ENCODE measurements at places on chromosomes 7 and 10. TPM values are rescaled to one million over a fixed set of nuclear protein-coding genes. Genes with fewer than 3 reads are reported as not detected.

NPSR1 gene
- not detected for total RNA-seq

DNA sequence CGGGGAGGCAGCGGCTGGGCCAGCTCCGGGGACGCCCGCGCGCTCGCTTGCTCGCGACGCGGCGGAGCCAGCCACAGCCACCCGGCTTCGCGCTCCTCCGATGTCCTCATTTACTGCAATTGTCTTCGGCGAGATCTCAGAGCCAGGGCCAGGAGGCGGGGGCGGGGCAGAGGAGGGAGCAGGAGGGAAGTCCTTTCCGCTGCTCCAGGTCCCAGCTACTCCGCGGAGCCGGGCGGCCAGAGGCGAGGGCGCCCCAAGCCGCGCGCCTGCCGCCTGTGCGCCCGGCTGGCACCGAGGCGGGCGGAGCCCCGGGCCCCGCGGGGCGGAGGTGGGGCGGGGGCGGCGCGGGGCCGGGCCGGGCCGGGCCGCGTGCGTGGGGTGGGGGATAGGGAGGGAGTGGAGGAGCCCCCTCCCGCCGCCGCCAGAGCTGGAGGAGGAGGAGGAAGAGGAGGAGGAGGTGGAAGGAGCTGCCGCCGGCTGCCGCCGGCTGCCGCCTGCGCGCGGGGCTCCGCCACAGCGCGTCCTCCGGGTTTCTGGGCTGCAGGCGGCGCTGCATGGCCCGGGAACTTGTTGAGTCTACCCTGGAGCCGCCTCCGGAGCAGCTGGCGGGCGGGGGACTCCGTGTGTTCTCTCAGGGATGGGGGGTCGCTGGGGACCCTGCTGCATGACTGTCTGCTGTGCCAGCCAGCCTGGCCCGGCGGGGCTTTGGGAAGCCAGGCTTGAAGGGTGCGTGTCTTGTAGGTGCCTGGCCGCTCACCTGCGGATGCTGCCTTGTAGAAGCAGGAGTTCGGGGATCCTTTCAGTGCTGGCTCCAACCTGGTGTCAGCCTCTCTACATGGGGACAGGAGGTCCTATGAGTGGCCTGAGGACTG, at the start of gene INSYN2A:
Gene INSYN2A (minus strand): TSS at position 310 of the 872 bp plus-strand sequence. CDS start 20,196 bp downstream, outside the sequence.
- H3K4me3 ChIP-seq: peak within 1 kb of the TSS; percentile 49
- H3K27me3 ChIP-seq: no peaks in the 10 kb centered on the region
- DNase-seq: no peak
- peaks cover 10% of the 10 kb centered on the region for H3K4me1 ChIP-seq
- no peak within 1 kb of the TSS for H3K27ac ChIP-seq

GRCh38 chr7:46189255-46189790, 268.3 kb upstream of the IGFBP3 start:
- DNase-seq: no peak
- no peaks in the 10 kb centered on the region for H3K36me3 ChIP-seq
- H3K27me3 ChIP-seq: no peaks in the 10 kb centered on the region
- H3K4me1 ChIP-seq: no peaks in the 10 kb centered on the region
- H3K27ac ChIP-seq: no peak overlapping the region

- no peak overlapping the region for H3K4me3 ChIP-seq
- no peak for DNase-seq
- no peak overlapping the region for H3K27ac ChIP-seq
These were observed 435.8 kb downstream of the NRG3 start for GRCh38 chr10:82310839-82311238.

GRCh38 chr7:38312821-38313220, 39.4 kb upstream of the TARP start:
- H3K27ac ChIP-seq: no peak overlapping the region
- no peaks in the 10 kb centered on the region for H3K27me3 ChIP-seq
- H3K4me1 ChIP-seq: no peaks in the 10 kb centered on the region
- DNase-seq: no peak
- H3K36me3 ChIP-seq: no peaks in the 10 kb centered on the region

All from ascending aorta (tissue), 2 donors.